ENCODE measurements at places on chromosomes 1 and 21.

DNA sequence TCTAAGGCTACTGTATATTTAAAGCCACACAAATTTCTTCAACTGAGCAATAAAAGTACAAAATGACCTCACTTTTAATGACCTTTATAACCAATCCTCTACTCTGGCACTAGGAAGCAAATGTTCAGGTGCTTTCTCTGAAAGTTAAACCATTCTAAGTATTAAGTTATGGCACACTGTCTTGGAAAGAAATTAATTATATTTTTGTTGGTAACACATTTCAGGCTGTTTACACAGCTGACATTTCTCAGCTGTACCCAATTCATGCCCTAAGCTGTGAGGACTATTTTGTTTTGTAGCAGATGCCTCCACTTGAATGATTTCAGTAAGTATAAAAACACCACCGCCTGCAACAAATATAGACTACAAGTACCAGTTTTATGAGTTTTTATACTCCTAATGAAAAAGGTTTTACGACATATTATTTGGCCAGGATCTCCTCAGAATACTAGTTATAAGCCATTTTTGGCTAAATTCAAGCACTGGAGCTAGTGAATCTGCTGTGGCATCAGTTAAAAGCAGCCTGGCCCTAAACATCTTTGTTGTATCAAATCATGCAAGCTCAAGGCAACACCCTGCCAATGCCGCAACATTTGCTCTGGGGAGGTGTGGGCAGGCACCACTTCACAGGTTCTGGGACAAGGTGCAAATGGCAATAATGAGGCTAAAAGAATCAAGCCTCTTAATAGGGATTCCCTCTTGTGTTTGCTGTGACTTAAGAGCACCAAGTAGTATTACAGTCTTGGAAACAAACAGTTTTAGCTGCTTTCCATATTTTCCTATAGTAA lies 228.4 kb upstream of the DMRTA2 start:
- peak; percentile 14 for DNase-seq

DNA sequence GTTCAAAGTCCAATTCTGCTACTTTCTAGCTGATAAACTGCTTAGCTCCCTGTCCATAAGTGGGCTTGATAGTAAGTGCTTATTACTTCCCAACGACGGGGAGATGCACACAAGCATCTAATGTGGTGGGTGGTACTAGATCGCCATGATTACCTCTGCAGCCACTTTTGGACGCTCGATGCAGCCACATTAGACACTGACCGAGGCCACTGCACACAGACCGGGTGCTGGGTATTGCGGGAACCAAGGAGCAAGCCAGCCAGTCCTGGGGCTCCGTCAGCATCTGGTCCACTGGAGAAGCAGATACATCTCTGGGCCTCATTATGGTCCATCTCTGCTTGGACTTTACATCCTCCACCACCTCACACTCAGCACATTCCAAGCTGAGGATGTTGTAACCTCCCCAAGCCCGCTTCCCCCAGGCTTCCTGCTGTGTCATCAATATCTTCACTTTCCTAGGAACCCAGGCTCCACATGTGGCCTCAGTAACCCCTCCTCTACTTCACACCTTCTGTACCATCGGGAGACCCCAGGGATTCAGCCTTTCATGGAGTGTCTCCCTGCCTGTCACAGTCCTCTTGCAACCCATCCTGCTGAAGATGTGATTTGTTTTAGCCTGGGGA lies 48.2 kb downstream of the RHOU start:
- no peak for DNase-seq

DNA sequence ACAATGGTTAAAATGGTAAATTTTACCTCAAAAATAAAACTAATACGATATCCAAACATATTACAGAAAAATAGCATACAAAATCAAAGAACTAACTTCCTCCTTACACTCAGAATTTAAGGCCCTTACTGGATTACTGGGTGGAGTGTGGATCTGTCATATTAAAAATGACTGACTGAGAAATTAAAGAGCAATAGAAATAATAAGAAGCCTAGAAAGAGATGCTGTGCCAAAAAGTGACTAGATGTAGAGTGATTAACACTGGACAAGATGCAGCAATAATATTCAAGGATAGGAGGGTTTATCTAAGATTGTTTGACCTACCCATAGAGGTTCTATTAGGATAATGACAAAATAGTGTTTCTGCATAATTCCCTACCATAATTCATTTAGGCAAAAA lies 424.3 kb downstream of the SETD4 start:
- no peak for DNase-seq

- peak; percentile 19 for DNase-seq
These were observed 25.1 kb upstream of the PLEKHA6 start for GRCh38 chr1:204384636-204385352.

GRCh38 chr1:54332781-54333585 lies 73.2 kb downstream of the SSBP3 start:
- peak; percentile 52 for DNase-seq

DNA sequence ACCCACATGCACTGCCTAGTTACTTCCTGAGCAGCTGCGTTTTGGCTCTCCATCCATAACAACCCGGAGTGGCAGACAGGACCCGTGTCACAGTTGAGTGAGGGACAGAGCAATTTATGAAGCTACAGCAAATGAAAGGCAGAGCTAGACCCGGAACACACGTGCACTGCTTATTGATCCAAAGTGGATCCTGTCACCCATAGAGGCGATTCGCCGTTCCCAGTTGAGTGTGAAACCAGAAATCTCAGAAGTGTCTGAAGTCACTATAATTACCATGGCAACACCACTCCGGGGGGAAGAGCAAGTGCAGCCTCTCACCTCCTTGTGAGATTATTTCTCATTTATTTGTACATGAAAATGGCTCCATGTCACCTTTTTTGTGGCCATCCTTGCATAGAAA lies 365.2 kb downstream of the DSCAM start:
- no peak for DNase-seq

GRCh38 chr1:208332774-208333126 lies 88.6 kb upstream of the PLXNA2 start:
- DNase-seq: no peak
